ENCODE measurements at places on chromosomes 7 and 10.

DNA sequence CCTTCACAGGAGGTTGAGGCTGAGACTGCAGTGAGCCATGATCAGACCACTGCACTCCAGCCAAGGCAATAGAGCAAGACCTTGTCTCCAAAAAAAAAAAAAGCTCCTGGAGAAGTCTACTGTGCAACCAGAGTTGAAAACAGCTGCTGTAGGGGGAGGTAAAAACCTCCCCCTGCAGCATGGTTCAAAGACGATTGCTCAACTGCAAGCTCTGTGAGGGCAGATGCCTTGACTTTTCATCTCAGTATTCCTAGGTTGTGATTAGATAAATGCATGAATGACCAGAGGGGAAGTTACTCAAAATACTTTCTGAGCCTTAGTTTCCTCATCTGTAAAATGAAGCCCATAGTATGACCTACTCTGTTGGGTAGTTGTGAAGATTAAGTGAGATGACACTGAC is 25.0 kb upstream of the PPA1 start:
- no peak for DNase-seq

DNA sequence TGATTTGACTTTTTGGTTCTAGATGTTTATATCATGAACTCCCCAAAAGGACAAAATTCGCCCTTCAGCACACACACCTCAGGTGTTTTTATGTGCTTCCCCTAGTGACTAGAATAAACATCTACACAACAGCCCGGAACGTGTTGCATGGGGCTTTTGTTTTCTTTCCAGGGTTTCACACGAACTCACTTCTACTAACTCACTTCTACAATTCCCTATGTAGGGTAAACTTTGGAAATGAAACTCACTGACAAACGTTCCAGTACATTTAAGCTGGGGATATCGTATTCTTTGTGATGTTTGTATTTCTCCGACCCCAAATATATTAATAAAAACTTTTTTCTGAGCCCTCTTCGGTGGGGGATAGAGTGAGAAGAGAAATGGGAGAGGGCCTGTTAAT is 1.4 kb downstream of the TRA2A start:
- DNase-seq: peak; percentile 21

- no peak for DNase-seq
These were observed 219.6 kb upstream of the NPSR1 start for GRCh38 chr7:34438436-34438835.

- no peak for DNase-seq
These were observed 77.2 kb downstream of the FAM204A start for GRCh38 chr10:118264838-118265470.

GRCh38 chr10:110641256-110641655 is 2.9 kb upstream of the RBM20 start:
- no peak for DNase-seq

- no peak for DNase-seq
These were observed 115.6 kb downstream of the CUX1 start for GRCh38 chr7:101933028-101933427.

DNA sequence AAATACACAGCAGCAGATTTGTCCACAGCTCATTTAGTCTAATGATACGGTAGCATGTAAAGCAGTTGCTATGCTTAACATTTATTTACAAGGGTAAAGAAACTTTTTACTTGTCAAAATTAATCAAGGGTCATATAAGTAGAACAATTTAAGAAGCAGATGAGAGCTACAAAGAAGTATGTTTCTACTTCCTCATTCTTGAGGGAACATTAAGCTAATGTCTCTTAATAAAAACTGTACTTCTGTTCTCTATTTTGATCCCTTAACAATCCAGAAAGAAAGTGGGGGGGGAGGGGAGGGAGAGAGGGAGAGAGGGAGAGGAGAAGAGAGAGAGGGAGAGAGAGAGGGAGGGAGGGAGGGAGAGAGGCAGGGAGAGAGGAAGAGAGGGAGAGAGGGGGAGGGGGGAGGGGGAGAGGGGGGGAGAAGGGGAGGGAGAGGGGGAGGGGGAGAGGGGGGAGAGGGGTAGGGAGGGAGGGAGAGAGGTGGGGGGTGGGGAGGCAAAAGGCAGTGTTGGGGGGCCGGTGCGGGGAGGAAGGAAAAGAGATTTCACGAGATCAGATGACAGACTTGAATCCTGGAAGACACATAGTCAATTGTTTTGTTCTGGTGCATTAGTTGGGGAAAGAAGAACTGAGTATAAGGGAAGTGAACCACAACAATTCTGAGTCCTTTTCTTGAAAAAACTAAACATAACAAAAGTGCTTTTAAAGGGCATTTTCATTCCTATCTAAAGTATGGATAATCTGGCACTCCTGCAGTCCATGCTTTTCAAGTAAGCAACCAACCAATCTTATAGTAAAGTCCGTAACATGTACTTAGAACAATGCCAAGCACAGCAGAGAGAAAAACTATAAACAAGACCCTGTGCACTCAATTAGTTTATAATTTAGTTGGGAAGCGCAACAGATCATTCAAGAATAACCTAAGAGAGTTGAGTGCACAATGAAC is 128.0 kb downstream of the USP6NL start:
- no peak for DNase-seq

GRCh38 chr10:24136070-24136469 is 72.9 kb upstream of the KIAA1217 start:
- no peak for DNase-seq

GRCh38 chr7:106640368-106641141 is 20.4 kb downstream of the CCDC71L start:
- peak; percentile 13 for DNase-seq

DNA sequence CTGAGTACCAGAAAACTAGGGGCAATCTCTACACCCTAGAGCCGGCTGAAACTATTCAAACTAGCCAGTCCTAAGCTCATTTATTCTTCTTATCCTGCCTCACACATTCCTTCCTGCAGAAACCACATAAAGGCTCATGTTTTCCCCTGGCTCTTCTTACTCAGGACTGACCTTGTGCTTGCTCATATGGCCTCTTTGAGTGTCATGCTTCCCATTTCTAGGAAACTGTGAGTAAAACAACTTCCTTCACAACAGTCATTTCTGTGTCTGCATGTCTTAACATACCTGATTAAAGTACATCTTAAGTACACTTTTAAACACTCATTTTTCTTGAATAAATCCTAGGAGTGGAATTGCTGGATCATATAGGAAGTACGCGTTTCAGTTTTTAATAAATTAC is 52.3 kb upstream of the KIAA1217 start:
- DNase-seq: no peak

DNA sequence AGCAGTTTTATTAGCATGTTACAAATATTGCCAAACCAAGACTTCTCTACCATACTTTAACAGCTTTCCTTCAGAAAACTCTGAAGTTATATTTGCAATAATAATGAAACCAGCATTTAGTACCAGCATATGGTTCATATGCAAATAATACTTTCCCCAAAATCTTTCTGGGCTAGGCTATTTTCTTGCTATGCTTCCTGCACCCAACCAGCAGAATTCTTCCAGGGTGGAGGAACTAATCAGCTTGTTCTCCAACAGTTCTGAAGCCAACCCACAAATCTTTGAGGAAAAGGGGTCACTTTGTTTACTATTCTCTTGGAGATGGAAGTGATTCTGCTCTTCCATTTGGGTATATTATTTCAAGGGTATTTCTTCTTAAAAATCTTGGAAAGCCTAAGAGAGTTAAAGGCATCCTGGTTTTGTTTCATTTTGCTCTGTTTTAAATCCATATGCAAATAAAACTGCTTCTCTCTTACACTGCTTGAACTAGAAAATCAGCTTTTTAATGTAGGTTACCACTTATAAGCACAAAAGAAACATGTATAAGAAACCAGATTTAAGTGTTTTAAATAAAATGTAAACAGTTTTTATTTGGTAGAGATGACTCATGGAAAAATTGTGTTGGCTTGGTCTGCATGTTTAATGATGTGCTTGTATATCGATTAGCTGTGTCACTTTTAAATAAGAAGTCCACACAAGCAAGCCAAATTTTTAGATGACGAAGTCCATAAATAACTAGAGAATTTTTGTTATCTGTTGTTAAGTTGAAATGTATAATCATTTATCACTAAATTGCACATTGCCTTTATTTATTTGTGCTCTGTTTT is 103.7 kb downstream of the HECTD2 start:
- DNase-seq: no peak

DNA sequence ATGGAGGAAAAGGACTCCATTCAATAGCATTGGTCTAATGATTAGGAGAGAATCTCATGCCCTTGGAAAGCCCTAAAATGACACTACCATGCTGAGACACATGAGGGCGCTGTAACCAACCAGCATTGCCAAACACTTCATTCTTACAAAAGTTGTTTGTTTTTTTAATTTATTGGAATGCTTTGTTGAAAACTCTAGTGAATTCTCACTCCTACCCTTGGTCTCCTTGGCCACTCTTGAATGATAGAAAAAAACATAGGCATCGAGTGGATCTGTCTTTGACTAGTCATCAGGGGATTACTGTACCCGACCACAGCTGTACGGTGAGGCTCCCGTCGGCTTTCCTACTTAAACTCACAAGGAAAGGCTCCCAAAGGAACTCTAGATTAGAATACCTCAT is 29.3 kb upstream of the ADD3 start:
- DNase-seq: peak; percentile 36

DNA sequence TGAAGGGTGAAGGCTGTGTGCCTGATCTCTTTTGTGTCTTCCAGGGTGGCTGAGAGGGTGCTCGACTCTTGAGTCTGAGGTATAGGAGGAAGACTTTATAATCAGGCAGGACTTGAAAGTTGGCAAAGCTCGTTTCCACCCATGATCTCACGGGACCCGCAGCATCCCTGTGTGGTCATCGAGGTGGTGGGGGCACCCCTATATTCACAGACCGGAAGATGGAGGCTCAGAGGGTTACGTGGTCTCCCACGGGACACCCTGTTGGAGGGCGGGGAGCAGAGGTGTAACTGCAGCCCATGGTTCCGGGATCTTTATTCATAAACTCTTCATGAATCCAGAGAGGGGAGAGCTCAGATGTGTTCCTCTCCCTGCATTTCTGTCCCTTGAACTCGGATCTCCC is 9.6 kb upstream of the SHH start:
- no peak for DNase-seq

- no peak for DNase-seq
These were observed 16.2 kb upstream of the FAM204A start for GRCh38 chr10:118358327-118358726.

GRCh38 chr7:112122144-112122543 is 84.1 kb downstream of the DOCK4 start:
- no peak for DNase-seq

DNA sequence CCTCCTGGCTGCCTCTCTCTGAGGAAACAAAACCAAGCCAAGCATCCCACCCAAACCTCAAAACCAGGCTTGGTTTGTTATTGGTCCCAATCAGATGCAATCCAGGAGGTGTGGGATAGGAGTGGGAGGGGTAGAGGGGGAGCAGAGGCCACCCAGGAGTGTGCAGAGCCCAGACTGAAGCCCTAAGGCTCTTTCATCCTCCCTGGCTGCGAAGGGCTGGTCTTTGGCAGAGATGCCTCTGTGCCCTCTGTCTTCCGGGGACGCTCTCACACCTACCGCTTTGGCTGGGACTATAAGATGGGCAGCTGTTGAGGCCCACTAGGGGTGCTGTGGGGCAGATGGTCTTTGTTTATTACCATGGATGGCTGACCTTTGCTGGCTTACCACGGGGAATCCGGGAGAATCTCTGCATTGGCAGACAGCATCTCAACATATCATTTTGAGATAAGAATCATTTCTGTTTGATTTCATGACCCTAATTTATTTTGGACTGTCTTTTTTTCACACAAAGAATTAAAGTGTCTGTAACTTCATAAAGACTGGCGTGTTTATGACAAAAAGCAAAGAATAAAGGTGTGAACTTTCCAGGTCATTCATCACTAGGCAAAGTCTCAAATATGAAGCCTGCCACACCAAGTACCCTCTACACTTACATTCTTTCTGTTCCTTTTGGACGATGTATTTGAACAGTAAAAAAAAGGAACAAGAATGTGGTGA is 6.5 kb upstream of the DENND2A start:
- peak; percentile 57 for DNase-seq

DNA sequence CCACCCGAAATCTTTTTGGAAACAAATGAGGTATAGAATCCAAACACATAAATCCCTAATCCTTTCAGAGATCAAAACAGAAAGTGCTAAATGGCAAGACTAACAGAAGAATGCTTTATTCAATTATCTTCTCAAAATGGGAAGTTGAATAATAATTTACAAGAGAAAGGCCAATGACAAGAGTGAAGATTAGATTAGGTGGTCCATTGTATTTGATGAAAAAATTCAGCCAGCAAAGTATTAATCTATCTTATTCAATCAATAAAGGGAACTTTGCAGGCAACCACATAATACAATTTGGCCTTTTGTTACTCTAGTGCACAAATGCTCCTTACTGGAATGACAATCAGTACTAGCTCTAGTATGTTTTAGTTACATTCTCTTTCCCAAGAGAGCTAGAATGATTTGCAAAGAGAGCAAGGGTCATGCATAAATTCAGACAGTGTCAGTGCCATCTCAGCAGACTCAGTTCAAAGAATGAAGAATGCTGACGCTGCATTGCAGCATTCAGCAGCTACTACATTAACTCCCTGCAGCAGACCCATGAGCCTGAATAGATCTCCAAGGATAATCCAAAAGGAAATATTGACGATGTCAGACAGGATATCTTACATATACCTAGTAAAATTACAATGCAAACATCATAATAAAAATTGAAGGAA is 131.8 kb downstream of the ANK3 start:
- no peak for DNase-seq

- DNase-seq: no peak
These were observed 424.4 kb upstream of the AUTS2 start for GRCh38 chr7:69173846-69174245.

DNA sequence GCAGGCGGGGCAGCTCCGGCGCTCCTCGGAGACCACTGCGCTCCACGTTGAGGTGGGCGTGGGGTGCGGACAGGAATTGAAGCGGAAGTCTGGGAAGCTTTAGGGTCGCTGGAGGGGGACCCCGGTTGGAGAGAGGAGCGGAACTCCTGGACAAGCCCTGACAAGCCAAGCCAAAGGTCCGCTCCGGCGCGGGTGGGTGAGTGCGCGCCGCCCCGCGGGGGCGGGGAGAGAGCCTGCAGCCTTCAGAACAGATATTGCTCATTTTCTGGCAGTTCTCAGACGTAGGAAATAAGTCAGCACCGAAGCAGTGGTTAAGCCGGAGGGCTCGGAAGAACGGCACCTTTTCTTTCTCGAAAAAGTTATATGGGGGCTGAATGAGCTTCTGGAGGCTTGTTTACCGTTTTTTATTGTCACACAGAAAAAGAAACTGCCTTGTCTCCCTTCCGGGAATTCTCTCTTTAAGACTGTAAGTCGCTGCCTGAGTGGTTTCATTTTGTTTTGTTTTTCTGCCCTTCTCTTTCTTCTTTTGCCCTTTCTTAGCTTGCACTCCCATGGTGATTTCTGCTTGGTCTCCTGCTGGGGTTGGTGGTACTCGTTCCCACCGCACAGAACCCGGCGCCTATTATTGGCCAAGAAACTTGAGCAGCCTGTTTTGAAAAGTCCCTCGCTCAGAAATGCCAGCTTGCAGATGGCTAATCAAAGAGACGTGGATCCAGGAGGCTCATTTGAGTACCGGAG is 732 bp downstream of the FAS start:
- peak; percentile 76 for DNase-seq

DNA sequence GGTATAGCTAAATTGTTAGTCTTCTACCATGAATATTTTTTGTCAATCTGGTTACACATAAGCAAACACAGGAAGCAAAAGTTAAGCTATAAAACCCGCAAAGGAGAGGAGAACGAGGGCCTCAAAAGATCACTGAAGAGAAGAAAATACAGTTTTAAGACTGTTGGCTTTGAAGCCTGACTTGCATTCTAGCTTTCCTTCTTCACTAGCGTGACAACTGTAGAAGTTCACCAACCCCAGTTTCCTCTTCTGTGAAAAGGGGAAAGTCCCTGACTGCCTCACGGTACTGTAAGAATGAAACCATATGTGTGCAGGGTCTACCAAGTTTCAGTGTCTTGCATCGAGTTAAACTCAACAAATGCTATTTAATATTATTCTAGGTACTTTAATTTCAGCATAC is 7.5 kb upstream of the LRRN3 start:
- peak; percentile 36 for DNase-seq
